Amygdala (tissue), 56 donors: ENCODE measurements at places on chromosomes 13 and 19.

DNA sequence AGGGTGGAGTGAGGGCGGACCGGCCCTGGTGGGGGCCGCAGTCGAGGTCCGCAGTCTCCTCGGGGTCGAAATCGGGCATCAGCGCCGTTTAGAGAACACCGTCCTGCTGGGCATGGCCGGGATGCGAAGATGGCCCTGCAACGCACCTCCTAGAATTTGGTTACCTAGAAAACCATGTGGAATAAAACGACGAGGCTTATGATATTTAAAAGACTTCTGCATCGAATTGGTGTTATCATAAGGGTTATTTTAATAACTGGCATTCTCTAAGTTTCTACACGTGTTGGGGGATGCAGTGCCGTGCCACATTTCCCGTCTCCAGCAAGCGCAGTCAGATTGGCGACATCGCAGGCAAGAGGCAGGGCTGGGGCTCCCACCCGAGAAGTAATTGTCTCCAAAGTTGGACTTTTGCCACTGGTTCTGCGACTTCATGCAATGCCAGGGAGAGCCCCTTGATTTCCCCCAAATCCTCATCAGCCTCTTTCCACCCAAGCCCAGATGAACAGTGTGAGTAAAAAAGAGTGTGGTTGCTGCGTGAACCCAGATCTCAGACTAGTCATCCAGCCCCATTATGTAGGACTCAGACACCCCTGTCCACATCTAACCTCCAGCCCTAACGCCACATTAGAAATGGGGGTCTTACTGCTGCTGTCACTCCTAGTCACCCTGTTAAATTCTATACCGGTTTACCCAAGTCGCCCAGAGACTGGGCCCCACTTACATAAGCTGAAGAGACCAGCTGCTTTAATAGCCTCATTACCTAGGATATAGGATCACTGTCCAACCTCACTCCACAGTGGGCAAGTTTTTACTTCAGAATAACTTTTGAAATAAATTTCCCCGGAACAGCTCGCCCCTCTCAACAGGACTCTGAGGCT, 571 bp upstream of the DHRS12 start:
- DNase-seq: peak; percentile 44

GRCh38 chr19:11399667-11400066, 15.6 kb upstream of the EPOR start:
- no peak for DNase-seq

DNA sequence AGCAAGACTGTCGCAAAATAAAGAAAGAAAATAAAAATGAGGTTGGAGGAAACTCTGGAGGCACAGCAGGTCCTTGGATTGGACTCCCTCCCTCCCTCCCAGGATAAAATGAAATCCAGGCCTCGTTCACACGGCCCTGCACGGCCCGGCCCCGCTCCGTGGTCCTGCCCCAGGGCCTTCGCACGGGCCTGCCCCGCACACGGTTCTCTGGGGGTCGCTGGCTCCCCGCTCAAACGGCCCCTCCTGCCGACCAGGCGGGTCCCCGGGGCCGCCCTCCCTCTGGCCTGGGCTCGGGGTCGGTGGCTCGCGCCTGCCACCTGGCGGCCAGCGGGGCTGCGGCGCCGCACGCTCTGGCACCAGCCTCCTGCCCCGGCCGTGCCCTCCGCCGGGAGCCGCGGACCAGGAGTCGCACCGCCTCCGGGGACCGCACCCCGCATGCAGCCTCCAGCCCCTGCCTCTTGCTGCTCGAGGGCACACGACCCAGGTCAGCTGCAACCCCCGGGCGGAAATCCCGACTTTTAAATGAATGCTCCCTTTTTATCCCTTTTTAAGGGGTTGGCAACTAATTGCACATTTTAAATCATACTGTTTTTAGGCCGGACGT, 1.5 kb upstream of the WDR18 start:
- peak; percentile 16 for DNase-seq

GRCh38 chr19:49763230-49763629, at the start of gene TSKS:
Gene TSKS (minus strand): TSS chr19:49763306. CDS start chr19:49763247, 59 bp downstream.
- no peak for DNase-seq

DNA sequence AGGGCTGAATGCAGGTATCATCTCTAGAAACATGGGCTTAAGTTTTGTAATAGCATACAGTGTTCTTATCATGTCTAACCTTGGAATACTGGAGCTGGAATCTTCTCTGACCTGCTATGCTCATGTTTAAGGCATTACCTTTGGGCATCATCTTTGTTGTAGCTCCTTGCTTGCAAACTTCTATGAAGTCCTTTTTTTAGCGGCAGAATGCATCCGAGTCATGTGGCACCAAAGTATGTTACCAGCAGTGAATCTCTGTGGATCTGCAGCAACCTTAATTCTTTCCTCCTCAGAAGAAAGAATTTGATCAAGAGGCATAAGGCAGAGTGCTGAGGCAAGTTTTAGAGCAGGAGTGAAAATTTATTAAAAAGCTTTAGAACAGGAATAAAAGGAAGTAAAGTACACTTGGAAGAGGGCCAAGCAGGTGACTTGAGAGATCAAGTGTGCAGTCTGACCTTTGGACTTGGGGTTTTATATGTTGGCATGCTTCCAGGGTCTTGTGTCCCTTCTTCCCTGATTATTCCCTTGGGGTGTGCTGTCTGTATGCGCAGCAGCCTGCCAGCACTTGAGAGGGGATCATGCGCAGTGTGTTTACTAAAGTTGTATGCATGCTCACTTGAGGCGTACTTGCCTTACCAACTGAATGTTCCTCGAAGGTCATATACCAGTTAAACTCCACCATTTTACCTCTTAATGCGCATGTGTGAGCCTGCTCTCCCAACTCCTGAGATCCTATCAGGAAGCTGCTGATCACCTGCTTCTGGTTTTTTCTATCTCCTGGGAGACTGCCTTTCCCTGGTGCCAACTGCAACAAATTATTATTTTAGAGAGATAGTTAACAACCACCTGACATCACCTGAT, 115.5 kb downstream of the LACC1 start:
- no peak for DNase-seq

DNA sequence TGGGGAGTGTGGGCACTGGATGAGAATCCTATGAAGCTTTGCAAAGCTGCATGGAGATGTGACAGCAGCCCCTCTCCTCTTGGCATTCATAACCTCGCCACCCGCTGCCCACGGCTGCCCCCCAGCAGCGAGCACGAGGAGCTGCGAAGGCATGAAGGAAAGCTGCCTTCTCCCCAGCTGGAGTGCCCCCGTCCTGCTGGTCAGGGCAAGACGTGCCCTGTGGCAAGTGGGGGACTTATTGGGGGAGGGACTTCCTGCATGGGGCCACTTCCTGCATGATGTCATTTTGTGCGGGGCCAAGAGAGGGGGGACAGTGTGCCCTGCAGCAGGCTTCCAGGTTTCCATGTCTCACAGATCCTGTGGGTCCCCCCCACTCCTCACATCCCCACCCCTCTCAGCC, 85.9 kb downstream of the TSHZ3 start:
- DNase-seq: no peak

DNA sequence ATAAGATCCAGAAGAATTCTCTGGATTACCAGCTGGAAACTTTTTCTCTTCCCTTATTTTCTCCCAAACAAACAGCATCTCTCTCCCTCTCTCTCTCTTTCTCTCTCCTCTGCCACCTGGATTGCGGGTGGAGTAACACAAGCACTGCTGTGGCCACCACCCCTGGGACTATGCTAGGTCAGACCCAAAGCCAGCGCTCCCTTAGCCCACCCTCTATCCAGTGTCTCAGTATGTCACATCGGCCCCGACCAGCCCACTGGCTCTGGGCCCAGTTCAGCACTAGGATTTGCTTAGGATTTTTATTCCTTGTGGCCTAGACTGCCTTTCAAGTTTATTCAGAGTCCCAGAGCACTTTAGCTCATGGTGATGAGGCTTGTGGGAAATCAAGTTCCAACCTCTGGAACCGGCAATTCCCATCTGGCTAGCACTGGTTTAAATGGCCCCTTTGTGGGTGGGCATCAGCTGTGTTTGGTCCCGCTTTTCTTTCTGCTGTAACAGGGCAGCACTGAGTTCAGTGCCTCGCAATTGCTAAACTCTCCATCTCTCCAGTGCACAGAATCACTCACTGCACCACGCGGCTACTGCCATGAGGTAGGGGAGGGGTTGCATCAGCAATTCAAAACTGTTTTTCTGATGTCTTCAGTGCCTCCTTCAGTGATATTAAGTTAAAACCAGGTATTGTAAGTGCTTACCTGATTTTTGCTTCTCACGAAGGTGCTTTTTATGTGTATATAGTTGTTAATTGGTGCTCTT, 1623.1 kb downstream of the SLITRK5 start:
- DNase-seq: no peak

GRCh38 chr13:106373989-106374572, 161.4 kb downstream of the EFNB2 start:
- DNase-seq: no peak

DNA sequence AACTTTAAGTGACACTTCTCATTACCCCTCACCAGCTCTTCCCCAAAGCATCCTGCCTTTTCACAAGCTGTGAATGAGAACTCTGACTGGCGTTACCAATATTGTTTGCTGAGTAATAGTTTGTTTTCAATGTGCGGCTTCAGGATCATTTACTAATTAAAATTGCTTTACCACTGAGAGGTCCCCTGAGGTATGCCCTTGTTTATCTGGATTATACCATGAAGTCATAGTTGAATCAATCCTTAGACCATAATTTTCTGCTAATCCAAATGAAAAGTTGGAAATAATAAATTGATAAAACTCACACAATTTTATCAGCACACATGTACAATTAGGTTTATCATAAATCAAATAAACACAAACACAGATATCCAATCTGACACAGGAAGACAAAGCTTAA, 568.8 kb downstream of the PCDH9 start:
- DNase-seq: no peak

GRCh38 chr19:2160379-2160778, 3.4 kb upstream of the DOT1L start:
- DNase-seq: no peak

GRCh38 chr19:35085947-35086346, 29.7 kb upstream of the FXYD3 start:
- DNase-seq: no peak

GRCh38 chr13:20045950-20046548, 87.5 kb downstream of the ZMYM2 start:
- no peak for DNase-seq

GRCh38 chr19:30364866-30365800, 7.1 kb upstream of the ZNF536 start:
- DNase-seq: no peak

GRCh38 chr13:36531746-36532486, 99.6 kb downstream of the CCNA1 start:
- DNase-seq: no peak

- no peak for DNase-seq
Measured at GRCh38 chr13:32267836-32268439, 47.2 kb downstream of the ZAR1L start.

- no peak for DNase-seq
Measured at GRCh38 chr13:30193279-30194234, 113.8 kb downstream of the KATNAL1 start.

DNA sequence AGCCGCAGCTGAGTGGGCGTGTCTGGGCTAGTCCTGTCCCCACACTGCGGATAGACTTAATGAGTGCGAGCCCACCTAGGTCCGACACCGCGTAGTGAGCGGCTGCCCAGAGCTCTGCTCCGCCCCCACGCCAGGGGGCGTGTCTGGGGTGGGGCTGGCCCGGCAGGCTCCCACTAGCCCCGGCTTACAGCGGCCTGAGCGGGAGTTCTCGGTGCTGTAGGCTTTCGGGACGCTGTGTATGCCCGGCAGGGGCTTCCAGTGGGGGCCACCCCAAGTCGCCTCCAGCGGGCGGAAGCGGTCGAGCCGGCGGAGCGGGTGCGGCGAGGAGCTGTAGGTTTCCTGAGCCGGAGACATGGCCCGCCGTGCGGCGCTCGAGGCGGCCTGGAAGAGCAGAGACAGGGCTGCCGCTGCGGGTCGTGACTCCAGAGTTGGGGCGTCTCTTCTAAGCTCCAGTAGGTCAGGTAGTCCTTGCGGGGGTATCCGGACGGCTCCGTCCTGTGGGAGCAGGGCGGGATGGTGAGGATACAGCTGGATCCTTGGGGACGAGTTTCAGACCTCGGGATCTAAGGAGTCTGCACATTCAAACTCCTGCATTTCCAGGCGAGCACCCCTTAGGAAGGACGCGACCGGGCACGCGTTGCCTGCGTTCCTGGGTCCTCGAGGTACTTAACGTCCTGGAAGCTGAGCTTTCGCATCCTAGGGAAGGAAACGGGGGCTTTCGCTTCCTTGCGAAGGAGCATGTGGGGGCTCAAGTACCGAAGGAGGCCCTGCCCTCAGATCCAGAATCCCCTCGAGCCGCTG, 1.2 kb downstream of the CGB7 start:
- DNase-seq: no peak

- peak; percentile 29 for DNase-seq
Measured at GRCh38 chr19:33143897-33144405, 12.0 kb downstream of the WDR88 start.

- DNase-seq: no peak
Measured at GRCh38 chr13:69603144-69603853, 504.3 kb upstream of the ATXN8OS start.

DNA sequence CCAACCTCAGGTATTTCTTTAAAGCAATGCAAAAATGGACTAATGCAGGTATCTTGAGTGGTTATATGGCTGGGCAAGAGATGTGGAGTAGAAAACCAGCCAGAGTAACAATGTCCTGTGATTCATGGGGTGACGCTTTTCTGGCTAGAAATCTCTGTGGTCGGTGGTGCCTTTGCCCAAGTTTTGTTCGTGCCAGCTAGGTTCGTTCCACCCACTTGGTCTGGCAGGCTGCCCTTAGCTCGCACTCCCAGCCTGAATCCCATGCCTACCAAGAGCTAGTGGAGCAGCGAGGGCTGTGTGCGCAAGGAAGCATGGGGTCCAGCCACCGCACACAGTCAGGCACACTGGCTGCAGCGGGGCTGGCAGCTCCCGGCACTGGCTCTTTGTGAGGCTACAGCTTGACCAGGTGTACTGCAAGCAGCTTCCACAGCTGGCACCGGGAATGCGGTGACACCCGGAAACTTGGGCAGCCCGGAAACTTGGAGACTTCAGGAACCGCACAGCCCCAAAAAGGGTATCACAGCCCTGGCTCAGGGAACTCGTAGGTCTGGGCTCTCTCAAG, 349.6 kb upstream of the PCDH20 start:
- no peak for DNase-seq

- no peak for DNase-seq
Measured at GRCh38 chr13:66559093-66559492, 671.0 kb downstream of the PCDH9 start.

GRCh38 chr13:51360489-51360888, 21.0 kb downstream of the SERPINE3 start:
- DNase-seq: no peak

DNA sequence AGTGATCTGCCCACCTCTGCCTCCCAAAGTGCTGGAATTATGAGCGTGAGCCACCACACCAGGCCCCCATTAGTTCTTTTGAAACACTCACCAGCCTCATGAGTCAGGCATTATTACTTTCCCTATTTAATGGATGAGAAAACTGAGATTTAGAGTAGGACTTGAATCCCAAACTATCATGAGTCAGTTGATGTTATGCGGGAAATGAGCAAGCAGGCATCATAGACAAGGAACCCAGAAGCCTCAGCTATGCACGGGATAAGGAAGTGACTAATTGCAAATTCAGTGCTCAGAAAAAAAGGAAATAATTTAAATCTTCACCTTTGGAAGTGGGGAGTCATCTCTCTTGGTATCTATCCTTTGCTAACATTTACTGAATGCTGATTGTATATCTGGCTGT, 217.5 kb downstream of the ABCC4 start:
- DNase-seq: no peak

GRCh38 chr13:77022341-77022740, 4.6 kb downstream of the FBXL3 start:
- no peak for DNase-seq
